SJSA1 (cell line): ENCODE measurements at places on chromosomes 7 and 10.

GRCh38 chr10:101011517-101012423, 12.2 kb downstream of the LZTS2 start:
- no peak for DNase-seq

DNA sequence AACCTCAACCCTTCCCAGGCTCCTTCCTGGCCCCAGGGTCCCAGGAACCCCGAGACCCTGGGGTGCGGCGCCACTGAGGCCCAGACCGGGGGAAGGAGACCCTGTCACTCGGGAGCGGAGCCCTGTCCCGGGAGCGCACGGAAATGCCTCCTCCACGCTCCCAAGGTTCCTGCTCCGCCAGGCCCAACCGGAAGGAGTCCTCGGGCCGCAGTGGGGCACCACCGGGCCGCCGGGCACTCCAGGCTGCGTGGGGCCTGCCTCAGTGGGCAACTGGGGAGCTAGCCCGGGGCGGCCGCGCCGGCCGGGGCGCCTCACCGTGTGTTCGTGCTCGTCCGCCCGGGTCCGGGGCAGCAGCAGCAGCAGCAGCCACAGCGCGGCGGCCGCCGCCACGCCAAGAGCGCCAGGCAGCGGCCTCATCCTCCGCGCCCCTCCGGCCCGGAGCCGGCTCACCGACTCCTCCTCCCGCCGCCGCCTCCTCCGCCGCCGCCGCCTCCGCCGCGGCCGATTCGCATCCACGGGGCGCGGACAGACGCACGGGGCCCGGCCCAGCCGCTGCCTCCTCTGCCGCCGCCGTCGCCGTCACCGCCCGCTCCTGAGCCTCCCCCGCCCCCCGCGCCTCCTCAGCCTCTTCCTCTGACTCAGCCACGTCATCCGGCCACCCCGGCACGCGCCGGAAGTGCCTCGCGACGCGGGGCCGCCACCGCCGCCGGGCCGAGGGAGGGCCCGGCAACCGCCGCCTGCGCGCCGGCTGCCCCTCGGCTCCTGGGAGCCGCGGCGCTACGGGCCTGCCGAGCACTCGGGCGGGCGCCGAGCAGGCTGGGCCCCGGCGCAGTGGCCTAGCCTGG, at the start of gene TM9SF3:
TM9SF3 (minus strand) TSS at position 594 of the 845 bp plus-strand sequence; CDS start at position 417, 177 bp downstream.
- DNase-seq = peak; percentile 96

GRCh38 chr10:100501423-100501822, 18.2 kb downstream of the SEC31B start:
- no peak for DNase-seq

DNA sequence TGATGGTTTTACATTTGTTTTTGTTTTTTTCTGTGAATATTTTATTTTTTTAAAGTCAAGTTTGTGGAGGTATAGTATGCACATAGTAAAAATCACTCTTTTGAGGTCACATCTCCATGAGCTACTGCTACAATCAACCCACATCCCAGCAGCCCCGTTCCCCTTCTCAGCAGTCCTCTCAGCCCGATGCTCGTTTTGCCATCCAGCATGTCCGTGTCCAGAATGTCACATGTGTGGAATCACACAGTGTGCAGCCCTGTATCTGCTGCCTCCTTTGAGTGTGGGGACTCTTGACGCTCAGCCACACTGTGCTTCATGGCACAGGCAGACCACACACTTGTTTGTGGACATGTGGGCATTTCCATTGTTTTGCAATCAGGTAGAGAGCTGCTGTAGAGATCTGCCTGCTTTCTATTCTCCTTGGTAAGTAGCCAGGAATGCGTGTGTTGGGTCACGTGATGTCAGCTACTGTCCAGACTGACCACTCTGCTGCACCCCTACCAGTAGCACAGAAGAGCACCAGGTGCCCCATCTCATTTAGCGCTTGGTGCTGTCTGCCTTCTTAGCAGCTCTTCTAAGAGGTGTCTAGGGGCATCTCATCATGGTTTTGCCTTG, 71.6 kb upstream of the CAMK2B start:
- DNase-seq = peak; percentile 31

DNA sequence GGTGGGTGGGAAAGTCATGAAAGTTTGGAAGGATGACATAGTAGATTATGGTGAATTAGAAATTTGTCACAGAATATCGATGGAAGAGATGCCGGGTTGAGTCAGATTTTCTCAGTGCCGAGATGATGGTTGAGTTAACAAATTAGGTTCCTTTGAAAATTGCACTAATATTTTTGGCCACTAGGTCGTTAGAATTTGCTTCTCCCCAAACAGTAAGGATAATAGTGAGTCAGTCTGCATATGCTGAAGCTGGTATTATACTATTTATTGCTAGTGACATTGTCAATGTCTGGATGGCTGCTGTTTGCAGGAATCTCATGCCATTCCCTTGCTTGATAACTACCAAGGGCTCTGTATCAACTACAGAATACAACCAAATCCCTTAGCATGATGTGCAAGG, 37.7 kb upstream of the MINDY3 start:
- DNase-seq = no peak

GRCh38 chr7:144035385-144035784, 13.4 kb upstream of the OR2A5 start:
- DNase-seq = no peak

DNA sequence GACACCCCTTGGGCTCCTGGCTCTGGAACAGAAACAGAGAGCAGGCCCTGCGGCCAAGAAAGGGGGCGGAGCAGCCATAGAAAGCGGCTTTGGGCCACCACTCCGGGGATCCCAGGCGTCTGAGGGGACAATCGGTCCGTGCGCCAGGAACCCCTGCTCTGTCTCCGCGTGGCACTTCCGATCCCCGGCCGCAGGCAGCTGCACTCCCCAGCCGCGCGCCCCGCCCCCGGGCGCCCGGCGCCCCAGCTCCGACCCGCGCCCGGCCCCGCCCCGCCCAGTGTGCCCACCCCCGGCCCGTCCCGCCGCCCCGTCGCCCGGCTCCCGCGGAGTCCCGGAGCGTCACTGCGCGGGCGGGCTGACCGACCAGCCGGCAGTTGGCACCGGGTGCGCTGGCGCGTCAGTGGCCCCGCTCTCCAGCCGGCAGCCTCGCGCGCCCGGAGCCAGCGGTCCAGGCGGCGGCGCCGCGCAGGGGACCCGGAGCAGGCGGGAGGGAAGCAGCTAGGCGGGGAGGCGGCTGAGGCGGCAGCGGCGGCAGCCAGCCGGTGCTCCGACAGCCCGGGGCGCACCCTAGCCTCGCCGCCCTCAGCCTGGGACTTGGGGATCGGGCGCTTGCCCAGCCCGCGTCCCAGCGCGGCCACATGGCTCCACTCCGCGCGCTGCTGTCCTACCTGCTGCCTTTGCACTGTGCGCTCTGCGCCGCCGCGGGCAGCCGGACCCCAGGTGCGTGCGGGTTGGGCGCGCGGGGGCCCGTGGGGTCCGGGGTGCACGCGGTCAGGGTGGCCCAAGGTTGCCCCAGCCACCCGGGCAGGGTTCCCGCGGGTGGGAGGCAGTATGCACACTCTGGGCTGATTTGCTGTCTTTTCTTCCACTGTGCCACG, at the start of gene ADAMTS14:
ADAMTS14 (plus strand) TSS at position 342 of the 878 bp plus-strand sequence; CDS start at position 639, 297 bp downstream.
- DNase-seq = peak; percentile 44
